ENCODE measurements at places on chromosomes 11 and 22.

DNA sequence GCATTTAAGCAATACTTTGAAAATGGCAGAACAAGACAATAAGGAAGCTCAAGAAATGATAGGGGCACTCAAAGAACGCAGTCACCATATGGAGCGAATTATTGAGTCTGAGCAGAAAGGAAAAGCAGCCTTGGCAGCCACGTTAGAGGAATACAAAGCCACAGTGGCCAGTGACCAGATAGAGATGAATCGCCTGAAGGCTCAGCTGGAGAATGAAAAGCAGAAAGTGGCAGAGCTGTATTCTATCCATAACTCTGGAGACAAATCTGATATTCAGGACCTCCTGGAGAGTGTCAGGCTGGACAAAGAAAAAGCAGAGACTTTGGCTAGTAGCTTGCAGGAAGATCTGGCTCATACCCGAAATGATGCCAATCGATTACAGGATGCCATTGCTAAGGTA lies 51.9 kb downstream of the SPECC1L start:
- DNase-seq: no peak

- DNase-seq: no peak
Observed at GRCh38 chr11:29019960-29020683, 911.9 kb downstream of the METTL15 start.

DNA sequence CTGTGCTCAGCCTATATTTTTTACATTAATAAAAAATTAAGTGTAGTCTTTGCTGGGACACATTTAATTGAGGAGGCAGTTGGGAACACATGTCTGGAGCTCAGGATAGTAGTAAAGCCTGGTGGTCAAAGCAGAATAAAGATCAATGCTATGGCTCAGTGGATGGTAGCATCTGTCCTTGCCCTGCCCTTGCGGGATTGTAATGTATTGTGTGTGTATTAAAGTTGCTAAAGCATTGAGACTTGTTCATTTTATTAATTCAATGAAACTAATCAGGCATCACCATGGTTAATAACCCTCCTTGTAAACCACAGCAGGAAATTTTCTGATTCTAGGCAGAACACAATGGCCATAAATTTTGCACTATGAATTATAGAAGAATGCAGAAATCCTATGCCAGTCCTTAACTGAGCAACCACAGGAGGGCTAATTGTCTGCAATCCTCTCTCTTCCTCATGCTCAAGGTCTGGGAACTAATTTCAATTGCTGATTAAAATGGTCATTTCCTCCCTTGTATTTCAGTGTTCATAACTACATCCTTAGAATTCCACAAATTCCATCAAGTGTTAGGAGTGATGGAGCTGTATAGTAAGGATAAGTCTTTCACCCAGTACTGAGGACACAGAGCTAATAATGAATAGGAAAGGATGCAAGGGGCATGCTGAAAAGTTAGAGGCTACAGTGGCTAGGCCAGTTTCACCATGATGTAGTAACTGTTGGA lies 403.2 kb upstream of the DDI1 start:
- DNase-seq: no peak

- DNase-seq: no peak
Observed at GRCh38 chr22:38957046-38957770, at the start of gene APOBEC3A. Gene APOBEC3A, plus strand, starts transcription at chr22:38957609. Its CDS starts 83 bp downstream, at chr22:38957692.

GRCh38 chr11:78768971-78769370 lies 194.3 kb upstream of the NARS2 start:
- DNase-seq: no peak

DNA sequence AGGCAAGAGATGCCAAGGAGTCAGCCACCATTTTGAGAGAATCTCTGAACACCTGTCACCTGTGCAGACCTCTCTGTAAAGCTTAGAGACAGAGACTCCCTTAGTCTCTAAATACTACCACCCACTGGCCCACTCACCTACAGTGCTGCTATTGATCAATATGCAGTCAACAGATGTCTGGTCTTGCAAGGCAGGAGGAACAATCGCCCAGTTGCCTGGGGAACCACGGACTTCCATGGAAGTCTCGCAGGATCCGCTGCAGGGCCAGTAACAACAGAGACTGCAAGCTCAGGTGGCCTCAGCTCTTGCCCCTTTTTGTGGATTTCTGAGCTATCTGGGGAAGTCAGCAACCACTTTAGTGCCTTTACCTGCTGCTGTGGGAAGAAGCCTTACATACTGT lies 195.1 kb downstream of the OPCML start:
- DNase-seq: no peak

DNA sequence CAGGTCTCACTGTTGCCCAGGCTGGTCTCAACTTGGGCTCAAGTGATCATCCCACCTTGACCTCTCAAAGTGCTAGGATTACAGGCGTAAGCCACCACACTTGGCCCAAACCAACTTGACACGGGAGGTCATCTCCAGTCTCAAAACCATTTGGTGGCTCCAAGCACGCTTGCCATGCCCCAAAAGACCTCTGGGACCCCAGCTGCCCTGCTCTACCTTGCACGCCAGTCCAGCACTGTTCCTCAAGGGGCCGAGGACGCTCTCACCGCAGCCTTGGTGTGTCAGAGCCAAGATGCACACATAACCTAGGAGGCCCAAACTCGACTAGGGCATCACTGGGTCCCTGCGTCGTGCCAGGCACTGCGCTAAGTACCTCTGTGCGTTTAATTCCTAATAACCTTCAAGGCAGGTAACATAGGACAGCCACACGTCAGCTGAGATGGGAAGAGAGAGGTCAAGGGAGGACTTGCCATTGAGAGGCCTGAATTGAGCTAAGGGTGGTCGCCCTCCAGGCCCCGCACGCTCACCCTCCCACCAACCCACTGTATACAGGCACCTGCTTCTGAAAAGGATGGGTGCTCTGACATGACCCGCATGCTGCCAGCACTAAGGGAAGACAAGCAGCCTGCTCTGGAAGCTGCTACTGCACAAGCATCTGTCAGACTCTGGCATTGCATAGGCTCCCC lies 4.6 kb upstream of the GAS2L1 start:
- no peak for DNase-seq

- no peak for DNase-seq
Observed at GRCh38 chr11:68386331-68386978, 74.1 kb downstream of the LRP5 start.

- no peak for DNase-seq
Observed at GRCh38 chr11:70725278-70725677, 326.9 kb downstream of the CTTN start.

GRCh38 chr11:15750535-15751308 lies 605.6 kb downstream of the SOX6 start:
- DNase-seq: no peak

- no peak for DNase-seq
Observed at GRCh38 chr22:27877501-27877900, 41.6 kb downstream of the PITPNB start.

DNA sequence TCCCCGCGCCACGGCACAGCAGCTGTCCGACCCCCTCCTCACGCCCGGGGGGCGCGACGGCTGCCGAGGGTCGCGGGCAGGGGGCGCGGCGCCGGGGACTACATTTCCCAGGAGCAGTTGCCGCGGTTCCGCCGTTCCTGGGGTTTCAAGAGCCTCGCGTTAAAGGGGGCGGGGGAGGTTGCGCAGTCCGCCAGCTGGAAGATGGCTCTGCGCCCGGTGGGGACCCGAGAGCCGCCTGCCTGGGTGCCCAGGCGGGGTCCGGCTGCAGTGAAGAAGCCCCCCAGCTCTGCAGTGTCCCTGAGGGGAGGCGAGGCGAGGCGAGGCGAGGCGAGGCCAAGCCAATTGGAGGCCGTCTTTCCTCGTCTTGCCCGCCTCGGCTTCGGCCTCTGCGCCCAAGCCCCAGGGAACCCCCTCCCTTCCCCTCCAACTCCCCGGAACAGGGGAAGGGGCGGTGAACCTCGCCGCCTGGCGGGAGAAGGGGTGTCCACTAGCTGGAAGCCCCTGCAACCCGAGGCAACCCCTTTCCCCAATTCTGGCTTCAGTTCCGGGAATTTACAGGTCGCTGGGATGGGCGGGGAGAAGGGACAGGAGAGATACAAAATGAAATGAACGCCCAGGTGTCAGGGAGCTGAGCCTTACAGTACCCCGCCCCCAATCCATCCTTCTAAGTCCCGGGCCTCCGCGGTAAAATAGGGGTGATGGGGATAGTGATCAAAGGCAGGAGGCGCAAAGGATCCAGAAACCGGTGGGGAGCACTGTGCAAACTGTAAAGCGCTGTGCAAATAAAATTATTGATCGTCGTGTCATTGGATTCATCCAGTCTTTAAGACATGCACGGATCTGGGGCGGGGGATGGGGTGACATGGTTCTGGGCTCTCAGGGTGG lies 5.2 kb upstream of the GCAT start:
- no peak for DNase-seq

DNA sequence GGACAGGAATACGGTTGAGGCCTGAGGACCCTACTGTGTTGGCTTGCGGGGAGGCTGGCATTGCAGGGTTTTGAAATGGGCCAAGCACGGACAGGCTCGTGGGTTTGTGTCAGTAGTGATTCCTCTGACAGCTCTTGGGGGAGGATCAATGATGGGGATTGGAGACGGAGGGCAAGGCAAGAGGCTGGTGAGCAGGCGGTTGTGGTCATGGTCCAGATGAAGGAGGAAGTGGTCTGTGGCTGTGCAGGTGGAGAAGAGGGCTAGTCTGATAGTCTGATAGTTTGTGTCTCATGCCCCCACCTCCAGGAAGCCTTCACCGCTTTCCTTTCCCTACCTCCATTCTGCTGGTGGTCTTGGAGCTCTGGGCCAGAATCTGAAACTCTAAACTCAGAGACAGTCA lies 3.0 kb downstream of the MAFF start:
- DNase-seq: no peak

GRCh38 chr11:45089251-45089650 lies 57.2 kb upstream of the PRDM11 start:
- no peak for DNase-seq

GRCh38 chr11:67442504-67443404 lies 522 bp downstream of the CORO1B start:
- no peak for DNase-seq

DNA sequence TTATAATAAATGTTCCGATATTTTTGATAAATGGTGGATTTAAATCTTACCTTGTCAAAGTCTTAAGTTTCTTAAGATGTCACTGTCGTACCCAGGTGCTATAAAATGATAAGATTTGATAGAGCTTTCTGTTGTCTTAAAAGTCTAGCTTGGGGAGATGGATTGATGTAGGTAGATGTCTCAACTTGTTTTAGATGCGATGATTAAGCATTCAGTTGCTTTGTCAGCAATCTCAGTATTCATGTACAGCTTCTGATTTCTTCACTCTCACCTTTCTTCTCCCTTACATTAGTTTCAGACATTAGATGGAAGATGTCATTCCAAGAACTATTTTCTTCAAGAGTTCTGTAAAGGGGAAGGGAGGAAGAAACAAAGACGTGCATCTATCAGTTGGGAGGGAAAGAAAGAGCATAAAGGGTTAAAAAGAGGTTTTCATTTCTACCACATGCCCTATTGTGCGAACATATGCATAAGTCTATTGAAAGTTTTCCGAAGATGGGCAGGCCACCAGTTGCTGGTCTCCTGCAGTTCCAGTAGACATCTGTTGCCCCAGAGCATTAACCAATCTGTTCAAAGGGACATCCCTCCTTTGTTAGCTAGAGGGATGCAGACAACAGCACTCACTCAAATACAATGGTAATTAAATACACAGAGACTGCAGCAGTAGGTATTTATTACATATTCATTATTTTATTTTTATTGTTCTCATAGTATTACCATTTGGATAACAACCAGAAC lies 38.4 kb downstream of the ZC3H12C start:
- DNase-seq: no peak

GRCh38 chr11:124915541-124916369 lies 3.3 kb upstream of the HEPN1 start:
- no peak for DNase-seq
